ENCODE measurements at places on chromosomes 2 and 18.
A peak's percentile ranks its signal among the peaks of the same experiment; 100 is the strongest.

DNA sequence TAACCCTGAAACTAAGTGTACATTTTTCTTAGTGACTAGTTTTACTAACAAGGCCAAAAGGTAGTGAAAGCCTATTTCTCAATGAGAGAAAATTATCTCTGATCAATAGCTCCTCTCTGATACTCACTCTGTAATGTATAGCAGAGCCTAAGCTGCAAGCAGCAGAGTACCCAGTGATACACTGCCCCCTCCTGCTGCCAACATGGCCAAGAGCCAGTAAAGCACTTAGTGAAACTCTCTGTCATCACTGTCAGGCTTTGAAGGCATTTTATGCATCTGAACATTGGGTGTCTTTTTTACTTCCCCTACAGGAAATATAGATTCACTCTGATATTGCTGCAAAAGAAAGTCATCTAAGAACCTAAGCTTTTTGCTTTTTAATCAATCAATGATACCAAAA lies 784.1 kb upstream of the CDH7 start:
- DNase-seq = peak; percentile 67

GRCh38 chr2:69438580-69438979 lies 1.3 kb upstream of the NFU1 start:
- no peak for DNase-seq

DNA sequence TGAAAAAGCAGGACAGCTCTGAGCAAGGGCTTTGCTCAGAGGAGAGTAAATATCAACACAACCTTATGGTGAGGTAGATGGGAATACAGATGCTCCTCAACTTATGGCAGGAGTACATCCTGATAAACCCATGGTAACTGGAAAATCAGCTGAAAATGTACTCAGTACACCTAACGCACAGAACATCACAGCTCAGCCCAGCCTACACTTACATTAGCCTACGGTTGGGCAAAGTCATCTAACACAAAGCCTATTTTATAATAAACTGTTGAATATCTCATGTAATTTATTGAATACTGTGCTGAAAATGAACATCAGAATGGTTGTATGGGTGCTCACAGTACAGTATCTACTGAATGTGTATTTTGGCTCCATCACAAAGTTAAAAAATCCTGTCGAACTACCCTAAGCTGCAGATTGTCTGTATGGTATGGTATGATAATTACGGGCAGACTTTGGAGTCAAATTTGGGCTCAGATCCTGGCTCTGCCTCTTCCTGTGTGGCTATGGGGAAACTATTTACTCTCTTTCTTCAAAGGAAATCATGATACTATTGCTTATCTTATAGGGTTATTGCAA lies 120.3 kb upstream of the LYPD1 start:
- no peak for DNase-seq

DNA sequence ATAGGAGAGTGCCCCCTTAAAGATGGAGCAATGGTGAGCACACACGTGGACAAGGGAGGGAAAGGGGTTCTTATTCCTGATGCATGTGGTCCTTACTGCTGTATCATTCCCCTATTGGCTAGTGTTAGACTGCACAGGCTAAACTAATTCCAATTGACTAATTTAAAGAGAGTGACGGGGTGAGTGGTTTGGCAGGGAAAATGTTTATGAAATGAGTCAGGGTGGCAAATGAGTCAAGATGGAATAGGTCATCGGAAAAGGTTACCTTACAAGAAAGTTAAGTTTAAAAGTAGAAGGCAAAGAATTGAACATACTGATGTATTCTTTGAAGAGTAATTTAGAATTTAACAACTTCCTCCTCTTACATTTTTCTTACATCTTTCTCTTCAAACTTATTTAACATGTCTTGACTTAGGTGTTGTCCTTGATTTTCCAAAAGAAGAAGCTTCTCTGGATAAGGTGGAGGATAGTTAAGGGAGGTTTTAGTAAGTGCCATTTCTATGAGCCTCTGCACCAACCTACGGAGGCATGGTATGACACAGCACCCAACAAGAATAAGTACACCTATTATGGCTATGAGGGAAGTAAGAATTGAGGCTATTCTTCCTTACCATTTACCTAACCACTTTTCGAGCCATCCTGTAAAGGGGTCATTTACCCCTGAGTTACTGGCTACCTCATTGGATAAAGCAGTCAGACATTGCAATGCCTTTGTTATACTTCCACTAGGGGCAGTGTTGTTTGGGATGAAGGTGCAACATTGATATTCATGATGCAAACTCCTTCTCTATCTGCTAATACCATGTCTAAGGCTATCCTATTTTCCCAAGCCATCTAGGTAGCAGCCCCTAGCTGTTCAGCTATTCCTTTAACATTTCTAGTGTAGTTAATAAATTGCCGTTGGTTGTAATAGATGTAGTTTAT lies 1345.8 kb upstream of the LRRTM1 start:
- no peak for DNase-seq

DNA sequence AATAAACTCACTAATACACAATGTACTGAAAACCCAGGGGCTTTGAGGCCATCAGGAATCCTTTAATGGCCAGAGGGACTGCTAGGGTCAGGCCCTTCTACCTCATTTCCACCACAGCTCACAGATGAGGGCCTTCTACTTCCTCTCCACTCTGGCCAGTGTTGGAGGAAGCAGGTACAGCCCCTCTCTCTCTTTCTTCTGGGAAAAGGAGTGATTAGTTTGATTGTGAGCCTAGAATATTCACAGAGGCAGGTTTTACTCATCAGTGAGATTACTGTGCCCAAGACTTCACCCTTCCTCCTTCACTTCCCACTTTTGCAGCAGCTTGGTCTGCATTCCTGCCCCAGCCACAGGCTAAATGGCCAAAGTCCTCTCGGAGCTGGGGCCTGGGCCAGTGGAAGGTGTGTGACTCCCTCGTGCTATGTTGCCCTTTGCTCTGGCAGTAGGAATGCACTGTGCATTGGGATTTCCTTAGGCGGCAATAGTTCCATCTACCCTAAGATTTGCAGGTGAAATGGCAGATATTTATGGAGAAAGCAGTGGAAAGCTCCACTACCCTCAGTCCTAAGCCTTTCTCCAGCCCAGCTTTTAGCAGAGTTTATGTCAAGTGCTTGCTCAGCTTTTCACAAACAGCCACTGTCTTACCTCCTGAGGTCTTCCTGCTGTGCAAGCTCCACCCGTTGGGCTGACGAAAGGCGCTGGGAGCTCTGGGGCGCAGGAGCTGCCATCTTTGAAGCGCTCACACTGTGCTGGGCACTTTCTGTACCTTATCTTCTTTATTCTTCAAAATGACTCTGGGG lies 36.2 kb upstream of the YES1 start:
- DNase-seq = no peak

GRCh38 chr2:217521820-217522219 lies 481.0 kb downstream of the TNS1 start:
- DNase-seq = no peak

- DNase-seq = no peak
These were observed 13.9 kb upstream of the SULT1C4 start for GRCh38 chr2:108363908-108364225.

GRCh38 chr2:10243926-10244270 lies 58.8 kb upstream of the HPCAL1 start:
- DNase-seq = no peak

- peak; percentile 27 for DNase-seq
These were observed 978.2 kb downstream of the CPS1 start for GRCh38 chr2:211534632-211535031.

- no peak for DNase-seq
These were observed 164.9 kb downstream of the SMAD7 start for GRCh38 chr18:48785736-48786454.
